ENCODE measurements at places on chromosomes 1 and 21.
A peak's percentile ranks its signal among the peaks of the same experiment; 100 is the strongest.

DNA sequence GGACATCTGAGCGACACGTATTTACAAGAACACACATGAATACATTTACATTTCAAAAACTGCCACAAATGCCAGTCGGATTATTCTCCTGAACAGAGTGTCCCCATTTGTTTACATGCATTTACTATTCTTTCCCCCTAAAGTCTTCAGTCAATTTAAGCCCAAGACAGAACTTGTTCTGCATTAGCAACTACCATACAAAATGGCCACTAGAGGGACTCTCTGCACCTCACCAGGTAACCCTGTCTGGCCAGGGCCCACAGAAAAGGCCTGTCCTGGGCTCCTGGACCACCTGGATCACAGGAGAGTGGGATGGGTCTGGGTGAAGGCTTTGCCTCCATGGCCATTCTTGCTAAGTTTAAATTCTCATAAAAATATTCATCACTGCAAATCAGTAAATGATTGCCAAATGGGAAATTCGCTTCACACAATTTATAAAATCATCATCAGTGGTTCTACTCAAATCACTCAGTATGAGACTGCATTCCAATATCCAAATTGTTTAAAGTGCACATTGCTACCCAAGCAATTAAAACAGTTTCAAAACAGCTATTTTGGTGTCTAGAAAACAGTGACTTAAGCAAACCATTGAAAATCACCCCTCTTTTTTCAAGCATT is 12.5 kb upstream of the GUCA2A start:
- DNase-seq = peak; percentile 48

DNA sequence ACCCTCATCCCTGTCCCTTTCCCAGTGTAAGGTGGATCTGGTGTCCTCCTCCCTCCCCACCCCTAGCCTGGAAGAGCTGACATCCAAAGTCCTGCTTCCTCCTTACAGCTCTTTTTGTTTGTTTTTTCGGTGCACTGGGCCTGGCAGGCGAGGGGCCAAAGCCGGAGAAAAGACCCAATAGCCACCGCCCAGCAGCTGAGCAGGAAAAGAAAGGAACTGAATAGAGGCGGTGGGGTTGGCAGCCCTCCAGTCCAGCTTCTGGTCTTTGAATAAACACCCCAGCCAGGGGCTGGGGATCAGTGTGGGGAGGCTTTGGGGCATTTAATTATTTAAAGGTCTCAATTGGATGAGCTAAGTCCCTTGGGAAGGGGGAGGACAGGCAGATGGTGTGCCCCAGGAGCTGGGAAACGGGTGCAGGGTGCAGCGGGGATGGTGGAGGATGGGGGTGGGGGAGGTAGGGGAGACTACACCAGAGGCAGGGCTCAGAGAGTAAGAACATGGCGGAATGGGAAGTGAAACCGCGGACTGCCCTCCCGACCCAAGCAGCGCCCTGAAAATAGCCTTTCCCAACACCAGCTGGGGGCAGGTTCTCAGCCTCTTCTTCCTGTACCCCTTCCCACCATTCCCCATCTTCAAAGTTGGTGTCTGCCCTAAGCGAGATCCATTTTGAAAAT is 20.2 kb downstream of the BTG2 start:
- peak; percentile 98 for DNase-seq

DNA sequence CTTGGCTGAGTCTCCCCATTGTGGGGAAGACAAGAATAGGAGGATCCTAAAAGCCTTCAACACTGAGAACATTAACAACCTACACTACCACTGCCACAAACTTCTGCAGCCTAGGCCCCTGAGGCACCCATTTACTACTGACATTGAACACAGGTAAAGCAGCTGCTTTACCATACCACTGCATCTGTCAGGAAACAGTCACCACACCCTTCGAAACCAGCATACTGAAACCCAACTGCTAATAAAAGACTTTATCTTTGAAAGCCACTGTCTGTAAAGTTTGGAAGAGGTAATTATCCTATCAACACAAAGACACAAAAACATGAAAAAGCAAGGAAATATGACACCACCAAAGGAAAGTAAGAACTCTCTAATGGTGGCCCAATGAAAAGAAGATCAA is 7.4 kb downstream of the IFNAR1 start:
- no peak for DNase-seq

GRCh38 chr1:7646981-7647901 is 123.9 kb upstream of the VAMP3 start:
- peak; percentile 62 for DNase-seq

DNA sequence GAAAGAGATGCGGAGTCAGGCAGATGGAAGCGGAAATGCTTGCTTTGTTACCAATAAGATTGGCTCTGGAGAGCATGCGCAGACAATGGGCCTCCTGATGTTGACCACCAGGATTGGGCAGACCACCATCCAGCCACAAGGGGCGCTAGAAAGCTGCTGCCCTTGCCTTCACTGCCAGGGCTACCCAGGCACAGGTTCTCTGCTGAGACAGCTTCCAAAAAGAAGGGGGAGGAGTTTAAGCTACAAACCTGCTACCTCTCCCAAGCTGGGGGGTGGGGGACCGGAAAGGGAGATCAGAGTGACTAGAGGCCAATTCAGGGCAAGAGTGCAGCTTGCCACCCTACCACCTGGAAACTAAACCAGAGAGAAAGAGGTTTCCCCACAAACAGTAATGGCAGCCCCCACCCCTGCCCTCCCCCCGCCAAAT is 369.7 kb downstream of the RRAGC start:
- DNase-seq = no peak

- no peak for DNase-seq
Measured at GRCh38 chr1:185825556-185825955, 91.4 kb downstream of the HMCN1 start.

- DNase-seq = no peak
Measured at GRCh38 chr1:37616330-37616729, 18.4 kb downstream of the RSPO1 start.

Measured in NCI-H1105 (cell line).